ENCODE measurements at places on chromosomes 7 and 10.

GRCh38 chr7:29040579-29040925, 82.4 kb upstream of the TRIL start:
- DNase-seq = no peak

DNA sequence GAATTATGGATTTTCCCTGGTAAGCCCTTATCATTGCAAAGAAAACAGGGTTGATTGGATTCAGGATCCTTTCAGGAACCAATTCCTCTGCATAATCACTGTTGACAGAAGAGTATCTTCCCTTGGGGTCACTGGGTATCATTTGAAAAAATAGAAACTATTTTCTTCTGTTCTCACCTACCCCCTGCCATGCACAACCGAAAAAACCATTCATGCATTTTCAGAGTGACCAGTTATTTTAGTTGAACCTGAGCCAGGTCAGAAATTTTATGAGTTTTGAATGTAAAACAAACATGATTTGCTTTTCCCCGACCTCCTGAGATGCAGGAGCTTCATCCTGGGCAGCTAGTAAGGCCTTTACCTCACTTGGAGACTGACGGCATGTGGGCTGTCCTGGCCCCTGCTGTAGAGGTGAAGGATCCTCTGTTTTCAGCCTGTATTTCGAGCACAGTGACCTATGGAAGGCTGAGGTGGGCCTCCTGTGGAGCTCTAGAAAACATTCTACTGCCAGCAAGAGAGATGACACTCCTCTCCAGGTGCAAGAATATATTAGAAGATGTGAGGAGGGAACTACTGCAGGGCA, 30.1 kb downstream of the TMEM178B start:
- DNase-seq = no peak

GRCh38 chr7:7653593-7654187, 13.1 kb downstream of the UMAD1 start:
- no peak for DNase-seq

DNA sequence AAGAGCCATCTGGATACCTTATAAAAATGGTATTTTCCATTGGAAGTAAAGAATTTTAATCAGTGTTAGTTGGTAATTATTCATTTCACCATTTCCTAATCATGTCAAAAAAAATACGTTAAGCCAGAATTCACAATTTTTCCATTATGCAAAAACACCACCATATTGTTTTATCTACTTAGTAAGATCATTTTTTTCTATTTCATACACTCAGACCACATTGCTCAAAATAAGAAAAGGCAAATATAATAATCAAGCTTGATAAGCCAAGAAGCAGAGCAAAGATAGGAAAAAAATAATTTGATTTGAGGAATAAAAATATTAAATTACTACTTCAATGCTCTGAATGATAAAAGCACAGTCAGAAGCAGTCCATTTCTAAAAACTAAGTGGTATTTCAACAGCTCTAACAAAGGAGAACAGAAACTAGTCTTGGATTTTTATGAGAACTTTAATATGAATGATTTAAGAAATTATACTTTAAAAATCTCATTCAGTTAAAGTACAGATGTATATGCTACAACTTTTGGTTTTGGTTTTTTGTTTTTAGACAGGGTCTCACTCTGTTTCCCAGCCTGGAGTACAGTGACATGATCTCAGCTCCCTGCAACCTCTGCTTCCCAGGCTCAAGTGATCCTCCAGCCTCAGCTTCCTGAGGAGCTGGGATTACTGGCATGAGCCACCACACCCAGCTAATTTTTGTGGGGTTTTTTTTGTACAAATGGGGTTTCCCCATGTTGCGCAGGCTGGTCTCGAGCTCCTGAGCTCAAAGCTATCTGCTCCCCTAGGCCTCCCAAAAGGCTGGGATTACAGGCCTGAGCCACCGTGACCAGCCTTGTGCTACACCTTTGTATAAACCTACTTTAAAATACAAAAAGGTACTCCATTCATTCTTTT, 46.6 kb downstream of the LRRN3 start:
- DNase-seq = no peak

- no peak for DNase-seq
These were observed 122.9 kb upstream of the KCTD7 start for GRCh38 chr7:66505531-66506451.

DNA sequence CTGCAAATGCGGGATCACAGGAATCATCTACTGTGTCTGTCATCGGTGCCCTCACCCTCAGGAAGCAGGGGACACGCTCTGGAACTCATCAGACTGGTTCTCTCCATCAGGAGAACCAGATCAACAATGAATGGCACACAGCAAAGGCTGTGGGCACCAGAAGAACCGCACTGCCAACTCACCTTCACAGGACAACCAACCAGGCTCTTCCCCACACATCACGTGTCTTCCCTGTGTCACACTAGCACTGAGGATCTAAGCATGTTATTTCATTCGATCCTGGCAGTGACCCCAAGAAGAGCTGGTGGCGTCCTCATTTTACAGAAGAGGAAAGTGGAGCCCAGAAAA, 106.1 kb downstream of the TNS3 start:
- DNase-seq = no peak

DNA sequence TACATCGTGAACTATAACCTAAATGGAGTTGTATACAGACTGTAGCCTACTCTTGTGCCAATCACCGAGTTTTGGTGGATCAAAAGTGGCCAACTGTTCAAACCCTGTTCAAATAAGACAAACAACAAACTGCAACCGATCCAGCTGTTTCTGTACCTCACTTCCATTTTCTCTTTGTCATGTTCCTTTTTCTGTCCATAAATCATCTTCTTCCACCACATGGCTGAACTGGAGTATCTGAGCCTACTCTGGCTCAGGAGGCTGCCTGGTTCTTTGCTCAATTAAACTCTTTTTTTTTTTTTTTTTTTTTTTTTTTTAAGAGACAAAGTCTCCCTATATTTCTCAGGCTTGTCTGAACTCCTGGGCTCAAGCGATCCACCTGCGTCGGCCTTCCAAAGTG, 59.0 kb upstream of the NPVF start:
- DNase-seq = no peak

DNA sequence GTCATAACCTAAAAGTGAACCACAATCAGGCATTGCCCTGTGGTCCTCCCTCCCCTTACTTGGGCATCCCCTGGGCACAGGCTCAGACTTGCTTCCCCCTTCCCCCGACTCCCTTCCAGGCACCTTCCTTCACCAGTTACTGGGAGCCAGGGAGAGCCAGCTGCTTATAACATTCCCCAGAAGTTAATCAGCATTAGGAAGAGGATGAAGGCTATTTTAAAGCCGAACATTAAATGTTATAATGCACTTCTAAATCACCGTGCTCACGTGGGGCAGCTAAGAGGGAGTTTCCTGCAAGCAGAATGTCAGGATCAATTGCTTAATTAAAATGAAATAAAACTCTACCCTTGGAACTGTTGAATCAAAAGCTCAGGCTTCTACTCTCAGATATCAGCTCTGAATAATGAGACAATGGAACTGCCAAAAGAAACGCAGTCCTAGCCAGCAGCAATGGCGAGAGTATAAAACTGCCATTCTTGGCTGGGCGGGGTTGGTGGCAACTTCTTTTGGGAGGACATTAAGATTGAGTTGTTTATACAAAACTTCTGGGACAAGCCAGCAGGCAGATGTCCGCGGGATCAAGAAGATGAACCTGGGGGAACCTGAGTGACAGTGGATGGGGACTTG, 169.5 kb downstream of the FANK1 start:
- no peak for DNase-seq

DNA sequence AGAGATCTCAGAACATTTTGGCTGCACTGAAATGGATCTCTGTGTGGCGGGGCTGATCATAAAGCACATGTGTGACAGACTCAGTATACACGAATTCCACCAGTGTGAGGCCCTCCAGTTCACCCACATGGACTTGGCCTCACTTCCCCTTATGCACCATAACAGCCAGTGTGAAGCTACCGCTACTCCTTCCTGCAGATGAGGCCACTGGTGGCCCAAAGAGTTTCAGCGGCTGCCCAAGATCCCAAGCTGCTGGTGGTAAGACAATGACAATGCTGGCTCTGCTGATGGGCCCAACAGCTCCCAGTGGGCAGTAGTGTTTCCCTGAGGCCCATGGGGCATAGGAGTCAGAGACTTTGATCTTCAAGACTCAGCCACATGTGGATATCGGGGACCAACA, 21.0 kb upstream of the C10orf71 start:
- no peak for DNase-seq

DNA sequence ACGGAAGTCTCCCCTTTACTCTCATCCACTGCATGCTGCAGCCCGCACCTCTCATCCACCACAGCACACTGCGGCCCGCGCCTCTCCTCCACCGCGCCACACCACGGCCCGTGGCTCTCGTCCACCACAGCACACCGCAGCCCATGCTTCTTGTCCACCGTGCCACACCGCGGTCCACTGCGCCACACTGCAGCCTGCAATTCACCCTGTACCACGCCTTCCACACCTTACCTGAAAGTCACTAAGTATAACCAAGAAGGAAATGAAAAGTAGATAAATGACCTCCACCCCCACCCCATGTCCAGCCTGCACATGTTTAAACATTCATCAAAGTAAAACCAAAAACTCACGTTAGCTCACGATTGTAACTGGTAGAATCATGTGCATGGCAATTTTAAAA, 176.1 kb downstream of the DIP2C start:
- no peak for DNase-seq

DNA sequence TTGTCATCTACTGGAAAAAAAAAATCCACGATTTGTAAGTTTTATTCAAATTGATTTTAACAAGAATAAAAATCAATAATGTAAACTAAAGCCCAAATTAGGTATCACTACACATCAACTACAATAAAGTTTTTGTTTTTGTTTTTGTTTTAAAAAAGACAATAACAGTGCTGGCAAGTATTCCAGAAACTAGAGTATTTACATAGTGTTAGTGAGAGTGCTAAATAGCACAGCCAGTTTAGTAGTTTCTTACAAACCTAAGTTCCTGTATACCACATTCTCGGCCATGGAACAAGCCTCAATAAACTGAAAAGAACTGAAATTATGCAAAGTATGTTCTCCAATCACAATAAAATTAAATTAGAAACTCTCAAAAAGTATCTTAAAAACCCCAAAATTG, 8.1 kb downstream of the ARHGAP12 start:
- no peak for DNase-seq

DNA sequence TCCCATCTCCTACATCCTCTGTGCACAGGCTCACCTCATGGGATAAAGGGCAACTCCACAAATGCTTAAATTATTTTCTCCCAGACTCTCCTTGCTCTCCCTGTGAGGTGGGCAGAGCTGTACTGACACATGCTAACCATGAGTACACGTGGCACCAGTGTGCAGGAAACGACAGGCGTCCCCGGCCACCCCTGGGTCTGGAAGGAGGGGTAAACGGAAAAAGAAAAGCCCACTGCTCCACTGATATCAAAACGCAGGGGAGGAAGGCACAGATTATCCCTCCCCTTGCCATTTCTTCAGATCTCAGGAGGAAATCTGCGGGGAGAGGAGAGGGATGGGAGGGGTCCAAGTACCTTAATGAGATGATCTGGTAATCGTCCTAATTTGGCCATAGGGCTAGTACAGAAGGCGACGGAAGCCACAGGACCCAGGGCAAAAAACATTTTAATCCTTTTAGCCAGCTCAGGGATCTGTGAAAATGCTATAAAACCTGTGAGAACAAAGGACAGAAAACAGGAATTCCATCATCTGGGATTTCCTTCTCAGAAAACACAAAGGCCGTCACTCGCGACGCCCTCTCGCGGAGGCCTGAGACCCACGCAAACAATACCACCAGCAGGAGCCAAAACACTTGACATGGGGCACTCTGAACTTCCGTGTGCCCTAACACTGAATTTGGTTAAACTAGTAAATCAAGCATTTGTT, 17.8 kb upstream of the CH25H start:
- DNase-seq = no peak

GRCh38 chr7:87445897-87446296, 29.6 kb downstream of the ABCB4 start:
- no peak for DNase-seq

DNA sequence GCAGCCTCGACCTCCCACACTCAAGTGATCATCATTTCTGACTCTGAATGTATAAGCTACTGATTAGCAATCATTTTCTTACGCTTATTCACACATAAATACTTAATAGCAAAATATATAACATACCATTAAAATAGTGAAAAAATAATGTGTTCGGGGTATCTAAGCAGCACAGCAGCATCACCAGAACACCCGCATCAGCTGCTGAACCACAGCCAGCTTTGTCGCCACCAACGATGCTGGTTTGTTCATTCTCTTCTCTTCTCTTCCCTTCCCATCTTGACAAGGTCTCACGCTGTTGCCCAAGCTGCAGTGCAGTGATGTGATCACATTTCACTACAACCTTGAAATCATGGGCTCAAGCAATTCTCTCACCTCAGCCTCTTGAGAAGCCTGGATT, 425.1 kb upstream of the LRGUK start:
- no peak for DNase-seq

DNA sequence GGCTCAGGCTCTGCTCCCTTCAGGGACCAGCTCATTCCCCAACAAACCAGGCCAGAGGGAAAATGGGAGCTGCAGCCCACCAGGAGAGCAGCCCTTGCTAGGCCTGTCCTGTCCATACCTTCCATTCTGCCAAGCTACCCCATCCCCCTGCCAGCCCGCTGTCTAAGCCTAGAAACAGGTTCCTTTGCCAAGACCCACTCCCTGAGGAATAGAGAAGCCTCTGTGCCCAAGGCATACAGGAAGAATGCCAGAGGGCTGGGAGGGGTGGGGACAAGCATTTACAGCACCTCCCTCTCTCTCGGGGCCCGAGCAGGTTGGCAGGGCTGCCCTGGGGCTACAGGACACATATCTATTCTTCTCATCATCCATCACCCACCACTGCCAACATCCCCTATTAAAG, 178.3 kb downstream of the GRID1 start:
- no peak for DNase-seq

- DNase-seq = no peak
These were observed 143.5 kb upstream of the ASAH2 start for GRCh38 chr10:50394832-50395231.

DNA sequence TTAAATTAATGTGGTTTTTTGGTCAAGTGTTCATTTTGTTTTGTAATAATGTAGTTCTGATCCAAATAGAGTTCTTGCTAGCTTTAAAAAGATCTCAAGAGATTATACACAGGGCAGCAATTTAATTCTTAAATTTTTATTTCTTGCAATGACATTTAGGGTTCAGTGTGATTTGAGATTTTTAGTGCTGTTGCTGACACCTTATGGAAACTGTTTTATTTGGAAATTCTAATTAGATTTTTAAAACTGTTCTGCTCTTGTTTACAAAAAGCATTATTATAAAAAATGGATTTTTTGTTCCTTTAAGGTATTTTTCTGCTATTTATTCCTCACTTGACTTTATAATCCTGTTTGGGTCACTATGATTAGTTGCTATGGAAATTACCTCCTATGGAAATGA, 72.1 kb downstream of the RTKN2 start:
- no peak for DNase-seq

- DNase-seq = no peak
These were observed 31.7 kb downstream of the TRIM24 start for GRCh38 chr7:138491612-138492386.
